ENCODE measurements at places on chromosomes 11 and 22. TPM values are rescaled to one million over a fixed set of nuclear protein-coding genes. Genes with fewer than 3 reads are reported as not detected.

Gene FAU
- 869 TPM for total RNA-seq

Gene NRXN2
- total RNA-seq: not detected

Gene MS4A12
- not detected for total RNA-seq

DNA sequence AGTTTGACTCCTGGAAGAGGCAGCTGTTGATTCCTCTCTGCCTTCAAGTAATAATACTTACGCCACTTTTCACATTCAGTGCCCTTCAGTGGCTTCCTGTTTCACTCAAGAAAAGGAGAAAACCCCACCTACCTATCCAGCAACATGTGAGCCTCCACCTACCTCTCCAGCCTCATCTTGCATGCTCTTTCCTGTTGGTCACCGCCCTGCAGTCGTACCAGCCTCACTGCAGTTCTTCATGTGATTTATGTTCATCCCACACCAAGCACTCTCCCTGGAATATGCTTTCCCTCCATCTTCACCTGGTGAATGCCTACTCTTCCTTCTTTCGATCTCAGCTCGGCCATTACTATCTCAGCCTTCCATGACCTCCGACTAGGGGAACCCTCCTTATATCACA lies 21.8 kb upstream of the YWHAH start:
- DNase-seq: no peak
- H3K36me3 ChIP-seq: no peaks in the 10 kb centered on the region
- peaks cover 52% of the 10 kb centered on the region for H3K4me1 ChIP-seq
- no peaks in the 10 kb centered on the region for H3K27me3 ChIP-seq

- H3K27me3 ChIP-seq: no peaks in the 10 kb centered on the region
- DNase-seq: no peak
- no peaks in the 10 kb centered on the region for H3K36me3 ChIP-seq
- no peaks in the 10 kb centered on the region for H3K4me1 ChIP-seq
- H3K4me3 ChIP-seq: no peak overlapping the region
These were observed 210.7 kb downstream of the METTL15 start for GRCh38 chr11:28318871-28319270.

DNA sequence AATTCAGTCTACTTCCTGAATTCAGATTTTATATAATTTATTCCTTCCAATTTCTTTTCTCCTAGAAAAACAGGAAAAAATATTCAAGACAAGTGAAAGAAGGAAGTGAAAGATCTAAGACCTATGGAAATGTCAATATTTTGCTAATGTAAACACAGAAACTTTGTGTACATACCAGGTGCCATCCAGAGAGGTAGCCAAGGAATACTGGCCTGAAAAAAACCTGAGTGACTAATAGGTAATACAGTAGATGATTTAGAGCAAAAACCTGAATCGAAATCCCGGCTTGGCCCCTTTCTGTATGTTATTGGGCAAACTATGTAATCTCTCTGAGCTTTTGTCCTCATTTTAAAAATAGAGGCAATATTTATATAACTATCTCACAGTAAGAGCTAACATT lies 59.2 kb upstream of the FSHB start:
- H3K27me3 ChIP-seq: no peaks in the 10 kb centered on the region
- H3K27ac ChIP-seq: no peak overlapping the region

DNA sequence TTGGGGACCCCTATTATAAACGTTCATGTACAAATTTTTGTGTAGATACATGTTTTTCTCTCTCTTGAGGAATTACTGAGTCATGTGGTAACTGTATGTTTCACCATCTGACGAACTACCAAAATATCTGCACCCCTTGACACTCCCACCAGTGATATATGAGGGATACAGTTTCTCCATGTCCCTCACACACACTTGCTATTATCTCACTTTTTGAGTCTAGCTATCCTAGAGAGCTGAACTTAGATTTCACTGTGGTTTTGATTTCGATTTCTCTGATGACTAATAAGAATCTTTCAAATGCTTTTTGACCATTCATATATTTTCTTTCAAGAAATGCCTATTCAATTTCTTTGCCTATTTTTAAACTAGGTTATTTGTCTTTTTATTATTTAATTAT lies 200.2 kb downstream of the PGR start:
- no peak overlapping the region for H3K4me3 ChIP-seq
- H3K36me3 ChIP-seq: no peaks in the 10 kb centered on the region
- H3K27ac ChIP-seq: no peak overlapping the region

Measured in HepG2 (cell line).